ENCODE measurements at places on chromosomes 16 and 17.

DNA sequence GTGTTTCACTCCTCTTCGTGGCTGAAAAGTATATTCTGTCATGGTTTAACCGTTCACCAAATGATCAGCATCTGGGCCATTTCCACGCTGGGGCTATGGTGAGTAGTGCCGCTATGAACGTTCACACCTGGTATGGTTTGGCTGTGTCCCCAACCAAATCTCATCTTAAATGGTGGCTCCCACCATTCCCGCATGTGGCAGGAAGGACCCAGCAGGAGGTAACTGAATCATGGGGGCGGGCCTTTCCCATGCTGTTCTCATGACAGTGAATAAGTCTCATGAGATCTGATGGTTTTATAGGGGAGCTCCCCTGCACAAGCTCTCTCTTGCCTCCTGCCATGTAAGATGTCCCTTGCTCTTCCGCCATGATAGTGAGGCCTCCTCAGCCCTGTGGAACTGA, 45.7 kb upstream of the ZNF469 start:
- DNase-seq: no peak

DNA sequence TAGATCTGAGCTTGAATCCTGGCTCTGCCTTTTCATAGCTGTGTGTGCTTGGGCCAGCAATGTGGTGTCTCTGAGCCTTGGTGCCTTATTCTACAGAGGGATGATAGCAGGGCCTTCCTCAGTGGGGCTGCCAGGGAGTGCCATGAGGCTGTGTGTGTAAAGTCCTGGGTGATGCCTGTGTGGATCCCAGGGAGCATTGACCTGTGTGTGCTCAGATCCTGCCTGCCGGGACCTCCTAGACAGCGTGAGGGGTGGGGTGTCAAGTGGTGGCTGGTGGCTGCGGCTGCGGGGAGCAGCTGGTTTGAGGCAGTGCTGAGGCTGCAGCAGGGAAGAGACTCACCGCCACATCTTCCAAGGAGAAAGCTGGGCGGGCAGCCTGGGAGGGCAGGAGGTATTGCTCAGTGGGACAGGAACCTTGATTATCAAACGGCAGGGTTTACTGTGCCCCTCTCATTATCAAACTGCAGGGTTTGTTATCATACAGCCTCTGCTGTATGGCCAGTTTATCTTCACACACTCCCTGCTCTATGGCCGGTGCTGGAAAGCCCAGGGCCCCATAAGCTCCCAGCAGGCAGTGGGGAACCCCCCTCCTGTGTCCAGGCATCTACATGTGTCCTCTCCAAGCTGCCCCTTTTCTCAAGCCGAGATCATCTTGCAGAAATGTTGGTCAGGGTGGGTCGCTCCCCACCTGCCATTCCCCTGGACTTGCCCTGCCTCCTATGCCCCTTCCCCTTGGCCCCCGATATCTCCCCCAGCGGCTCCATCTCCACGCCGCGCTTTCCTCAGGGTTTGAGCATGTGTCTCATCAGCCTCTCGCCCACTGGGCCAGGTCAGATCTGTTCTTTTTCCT, 3.1 kb upstream of the ADCY7 start:
- no peak for DNase-seq

- DNase-seq: peak; percentile 77
These were observed 63.1 kb downstream of the MYO18A start for GRCh38 chr17:29116804-29117753.

- DNase-seq: no peak
These were observed 32.4 kb downstream of the SMYD4 start for GRCh38 chr17:1797323-1797722.

DNA sequence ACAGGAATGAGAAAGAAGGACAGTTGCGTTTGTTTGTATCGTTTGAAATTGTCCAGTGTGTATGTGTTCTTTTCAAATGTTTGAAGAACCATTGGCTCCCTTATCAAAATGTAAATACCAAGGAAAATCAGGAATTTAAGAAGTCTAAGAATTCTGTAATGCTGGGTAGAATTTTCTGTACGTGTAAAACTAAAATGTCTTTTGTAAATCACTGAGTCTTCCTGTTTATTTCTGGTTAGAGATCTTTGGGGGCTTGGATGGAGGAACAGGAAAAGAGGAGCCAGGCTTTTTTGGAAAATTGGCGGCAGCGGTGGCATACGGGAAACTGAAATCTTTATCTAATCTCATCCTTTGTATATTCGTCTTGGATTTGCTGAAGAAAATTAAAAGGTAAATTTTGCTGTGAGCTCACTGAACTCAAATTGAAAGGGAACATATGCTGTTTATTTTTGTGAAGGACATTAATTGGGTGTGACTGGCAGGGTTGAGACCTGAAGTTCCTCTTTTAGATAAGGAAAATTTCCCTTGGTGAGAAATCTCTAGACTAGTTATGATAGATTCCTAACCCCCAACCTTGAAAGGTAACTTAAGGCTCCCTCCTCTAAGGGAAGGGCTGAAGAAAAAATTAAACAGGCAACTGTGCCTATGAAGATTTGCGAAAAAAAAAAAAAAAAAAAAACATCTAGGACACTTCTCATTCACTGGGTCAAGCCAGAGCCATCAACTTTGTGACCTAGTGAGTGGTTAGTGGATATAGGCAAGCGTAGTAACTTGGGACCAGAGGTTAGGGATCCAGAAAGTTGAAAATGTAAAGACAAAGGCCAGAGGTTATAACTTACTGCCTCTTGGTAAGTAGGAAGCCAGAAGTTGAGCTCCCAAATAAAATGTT, 10.8 kb downstream of the TAT start:
- no peak for DNase-seq

GRCh38 chr17:41913798-41914197, 5.0 kb downstream of the ACLY start:
- DNase-seq: no peak

- DNase-seq: no peak
These were observed 61.3 kb downstream of the NKD1 start for GRCh38 chr16:50609471-50609870.

GRCh38 chr16:84026606-84027005, 16.0 kb downstream of the SLC38A8 start:
- no peak for DNase-seq

DNA sequence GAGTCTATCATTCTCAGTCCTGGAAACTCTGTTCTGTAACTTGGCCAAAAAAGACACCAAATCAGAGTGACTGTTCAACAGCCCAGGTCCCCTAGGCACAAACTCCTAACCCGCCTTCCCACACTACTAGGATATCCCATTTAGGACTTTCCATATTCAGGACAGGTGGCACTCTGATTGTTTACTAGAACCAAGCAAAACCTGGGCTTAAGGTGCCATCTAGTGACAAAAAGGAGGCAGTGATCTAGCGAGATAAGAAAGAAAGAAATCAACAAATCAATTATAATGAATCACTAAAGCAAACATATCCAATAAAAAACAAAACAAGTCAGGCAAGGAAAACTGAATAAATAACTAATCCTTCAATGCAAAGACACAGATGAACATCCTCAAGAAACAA, 203.9 kb downstream of the CEP112 start:
- peak; percentile 14 for DNase-seq

GRCh38 chr16:80931801-80932707, 74.6 kb downstream of the CMC2 start:
- peak; percentile 13 for DNase-seq

DNA sequence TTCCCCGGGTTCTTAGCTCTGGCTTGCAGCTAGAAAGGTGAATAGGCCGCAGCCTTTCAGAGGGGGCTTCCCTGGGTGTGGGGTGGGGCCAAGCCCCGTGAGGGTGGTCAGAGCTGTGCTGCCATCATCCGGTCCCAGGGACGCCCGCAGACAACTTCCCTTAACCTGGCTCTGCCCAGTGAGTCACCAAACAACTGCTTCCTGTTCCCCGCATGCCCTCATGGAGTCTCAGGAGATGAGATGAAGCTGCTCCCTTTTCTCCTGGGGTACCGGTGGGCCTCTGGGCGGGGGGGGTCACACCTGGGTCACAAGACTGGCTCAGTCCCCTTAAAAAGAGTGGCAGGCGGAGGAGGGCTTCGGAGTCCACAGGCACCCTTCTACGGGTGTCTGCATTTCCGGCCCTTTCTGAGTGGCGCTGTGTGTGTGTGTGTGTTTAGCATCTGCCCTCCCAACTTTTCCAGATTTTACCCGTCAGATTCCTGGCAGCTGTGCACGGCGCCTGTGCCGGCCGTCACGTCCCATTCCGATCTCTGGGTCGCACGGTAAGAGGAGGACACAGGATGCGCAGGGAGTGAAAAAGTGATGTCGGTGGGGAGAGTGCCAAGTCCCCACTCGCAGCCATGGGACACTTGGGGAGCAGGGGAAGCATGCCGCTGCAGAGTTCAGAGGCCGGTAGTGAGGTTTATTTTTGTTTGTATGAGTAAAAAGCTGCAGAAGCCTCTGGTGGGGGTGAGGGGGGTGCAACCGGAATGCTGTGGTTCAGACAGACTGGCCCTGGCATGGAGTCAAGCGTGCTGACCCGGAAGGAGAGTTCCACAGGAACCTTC, 16.8 kb downstream of the HIC1 start:
- DNase-seq: no peak

- DNase-seq: no peak
These were observed 311.4 kb downstream of the SNX29 start for GRCh38 chr16:12287796-12288536.

GRCh38 chr16:54059319-54059718, 227.3 kb downstream of the IRX3 start:
- DNase-seq: no peak

- DNase-seq: no peak
These were observed 102.7 kb upstream of the NOL11 start for GRCh38 chr17:67615011-67615561.

DNA sequence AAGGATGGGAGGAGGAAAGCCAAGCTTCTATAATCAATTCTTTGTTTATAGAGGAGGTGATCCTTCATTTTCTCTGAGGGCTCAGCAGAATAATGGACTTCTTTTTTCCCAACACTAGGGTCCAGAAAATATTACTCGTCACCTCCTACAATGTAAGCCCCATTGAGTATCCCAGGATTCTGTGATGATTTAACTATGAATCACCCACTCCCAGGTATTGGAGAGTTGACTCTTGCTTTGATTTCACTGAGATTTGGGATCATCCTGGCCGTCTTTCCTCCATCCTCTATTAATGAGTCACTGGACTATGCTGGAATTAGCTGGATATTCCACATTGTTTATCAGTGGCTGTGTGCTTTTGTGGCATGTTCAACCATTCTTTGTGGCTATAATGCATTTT, 452.0 kb downstream of the NPIPA7 start:
- DNase-seq: no peak

DNA sequence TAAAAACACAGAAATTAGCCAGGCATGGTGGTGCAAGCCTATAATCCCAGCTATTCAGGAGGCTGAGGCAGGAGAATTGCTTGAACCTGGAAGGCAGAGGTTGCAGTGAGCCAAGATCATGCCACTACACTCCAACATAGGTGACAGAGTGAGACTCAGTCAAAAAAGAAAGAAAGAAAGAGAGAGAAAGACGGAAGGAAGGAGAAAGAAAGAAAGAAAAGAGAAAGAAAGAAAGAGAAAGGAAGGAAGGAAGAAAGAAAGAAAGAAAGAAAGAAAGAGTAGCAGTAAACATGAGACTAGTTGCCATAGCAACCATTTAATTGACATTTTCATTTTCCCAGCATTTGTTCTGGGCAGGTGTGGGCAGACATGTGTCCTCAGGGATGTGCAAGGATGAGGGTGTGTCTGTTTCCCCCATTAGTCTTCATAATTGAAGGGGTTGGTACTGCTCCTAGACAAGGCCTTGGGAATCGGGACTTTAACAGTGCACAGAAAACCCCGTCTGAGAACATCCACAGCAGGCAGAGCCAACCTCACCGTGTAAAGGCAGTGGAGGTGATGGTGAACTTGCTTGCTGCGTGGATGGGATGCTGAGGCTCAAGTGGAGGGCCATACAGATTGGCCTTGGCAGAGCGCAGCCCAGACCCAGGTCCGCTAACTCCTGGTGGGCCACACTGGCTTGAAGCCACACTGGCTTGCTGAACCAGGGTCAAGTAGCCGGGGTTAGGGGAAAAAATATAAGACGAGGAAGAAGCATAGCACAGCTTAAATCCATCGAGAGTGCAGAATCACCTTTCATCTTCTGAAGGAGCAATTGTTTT, 35.2 kb upstream of the KIFC3 start:
- DNase-seq: no peak

DNA sequence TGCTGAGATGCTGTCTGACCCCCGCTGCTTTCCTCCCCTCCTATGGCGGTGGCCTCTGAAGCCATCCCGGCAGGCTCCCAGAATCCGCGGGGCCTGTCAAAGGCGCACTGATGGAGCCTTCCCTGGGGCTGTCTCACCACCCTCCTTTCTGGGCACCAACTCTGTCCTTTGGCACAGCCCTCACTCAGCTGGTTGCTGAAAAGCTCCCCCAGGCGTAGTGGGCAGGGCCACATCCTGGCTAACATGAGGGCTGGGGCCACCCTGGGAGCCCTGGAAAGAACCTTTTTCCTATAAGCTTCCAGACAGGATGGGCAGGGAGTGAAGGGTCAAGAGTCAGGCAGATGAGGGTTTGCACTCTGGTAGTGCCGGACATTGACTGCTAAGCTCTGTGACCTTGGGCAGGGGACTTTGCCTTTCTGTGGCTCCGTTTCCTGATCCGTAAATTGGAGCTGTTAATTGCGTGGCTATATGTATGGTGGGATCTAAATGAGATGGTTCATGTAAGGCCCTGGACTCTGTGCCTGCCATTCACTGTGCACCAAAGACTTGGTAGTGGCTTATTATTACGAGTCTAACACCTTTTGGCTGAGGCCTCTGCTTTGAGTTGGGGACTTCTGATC, 27.6 kb upstream of the LASP1NB start:
- no peak for DNase-seq

GRCh38 chr16:17301593-17302135, 169.1 kb downstream of the XYLT1 start:
- DNase-seq: no peak

GRCh38 chr17:28043741-28044140, 1.3 kb downstream of the NLK start:
- DNase-seq: no peak

All from activated CD4-positive, alpha-beta T cell treated with anti-CD3 and anti-CD28 coated beads, Interleukin-2, amount 10 ng/mL, durations not matched to agents 7 days and 5 days (primary cell).